T1000 (cell line): ENCODE measurements at places on chromosomes 11 and 22.

- no peak for DNase-seq
These were observed 18.4 kb downstream of the TTC12 start for GRCh38 chr11:113332638-113333329.

DNA sequence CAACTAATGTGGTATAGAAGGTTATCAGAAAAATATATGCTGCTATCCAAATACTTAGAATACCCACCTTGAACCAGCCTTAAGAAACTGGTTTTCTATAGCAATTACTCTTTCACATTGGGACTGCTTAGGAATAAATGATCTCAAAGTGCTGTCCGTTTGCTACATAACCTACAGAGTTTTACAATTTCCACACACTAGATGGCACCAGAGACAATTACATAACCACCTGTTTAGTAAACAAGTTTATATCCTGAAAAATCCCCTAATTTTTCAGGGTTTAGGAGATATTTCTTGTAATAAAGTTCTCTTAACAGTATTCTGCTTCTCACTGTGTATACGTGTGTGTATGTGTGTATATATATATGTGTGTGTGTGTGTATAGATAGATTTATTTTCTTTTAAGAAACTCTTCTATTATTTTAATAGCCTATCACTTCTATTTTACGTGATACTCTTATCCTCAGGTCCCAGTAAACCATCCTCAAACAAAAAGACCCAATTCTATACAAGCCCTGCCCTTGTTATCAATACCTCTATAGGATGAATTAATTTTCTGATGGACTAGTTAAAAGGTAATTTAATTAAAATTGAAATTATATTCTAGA lies 6.7 kb upstream of the OR5I1 start:
- no peak for DNase-seq

DNA sequence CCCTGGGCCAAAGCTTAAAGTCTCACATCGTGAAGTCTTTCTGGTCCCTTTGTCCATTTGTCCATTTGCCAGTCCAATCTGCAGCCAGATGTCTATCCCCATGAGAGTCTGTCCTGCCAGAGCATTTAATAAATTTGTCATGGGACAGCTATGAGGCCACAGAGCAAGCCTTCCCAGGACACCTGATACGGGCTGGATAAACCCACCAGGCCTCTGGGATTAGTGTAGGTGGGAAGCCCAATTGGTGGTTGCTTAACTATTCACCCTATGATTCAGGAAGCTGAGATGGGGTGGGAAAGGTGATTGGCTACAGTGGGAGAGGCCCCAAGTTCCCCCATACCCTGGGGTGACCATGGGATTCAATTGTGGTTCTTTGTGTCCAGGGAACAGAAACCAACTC lies 39.9 kb downstream of the MYEOV start:
- DNase-seq, result no peak

GRCh38 chr11:69287968-69288882 lies 5.7 kb upstream of the MYEOV start:
- no peak for DNase-seq

DNA sequence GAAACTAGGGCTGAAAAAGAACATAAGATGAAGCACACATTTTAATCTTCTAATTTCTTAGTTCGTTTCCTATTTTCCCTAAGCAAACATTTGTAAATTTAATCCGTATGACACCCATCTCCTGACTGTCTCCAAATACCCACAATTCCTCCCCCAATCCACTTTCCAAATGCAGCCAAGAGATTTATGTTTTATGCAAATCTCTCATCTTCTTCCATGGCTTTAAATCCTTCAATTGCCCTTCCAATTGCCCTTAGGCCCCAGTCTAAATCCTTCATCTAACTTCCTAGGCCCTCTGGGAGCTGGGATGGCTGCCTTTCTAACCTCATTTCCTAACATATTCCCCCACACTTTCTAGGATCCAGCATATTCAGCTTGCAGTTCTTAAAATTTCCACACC lies 18.0 kb upstream of the POU2AF1 start:
- DNase-seq, result no peak

DNA sequence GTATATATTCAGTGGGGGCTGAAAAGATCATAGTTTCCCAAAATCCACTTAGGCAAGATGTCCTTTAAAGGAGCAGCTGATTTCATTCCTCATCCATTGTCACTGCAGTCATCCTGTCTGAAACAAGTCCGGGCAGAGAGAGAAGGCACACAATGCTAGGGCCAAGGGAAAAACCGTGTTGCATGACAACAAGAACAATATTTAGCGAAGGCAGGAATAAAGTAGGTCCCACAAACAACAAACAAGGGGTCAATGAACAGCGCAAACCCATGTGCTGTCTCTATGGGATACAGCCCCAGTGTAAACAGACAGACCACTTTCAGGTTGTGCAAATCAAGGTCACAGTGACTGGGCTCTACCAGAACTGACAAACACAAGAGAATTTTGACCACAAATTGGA lies 9.0 kb downstream of the PAMR1 start:
- no peak for DNase-seq

GRCh38 chr11:29319210-29319609 lies 697.6 kb downstream of the KCNA4 start:
- DNase-seq, result no peak
